Chondrocyte (in vitro differentiated cells): ENCODE measurements at places on chromosomes 7 and 10. TPM values are rescaled to one million over a fixed set of nuclear protein-coding genes. Genes with fewer than 3 reads are reported as not detected.
A peak's percentile ranks its signal among the peaks of the same experiment; 100 is the strongest.

DNA sequence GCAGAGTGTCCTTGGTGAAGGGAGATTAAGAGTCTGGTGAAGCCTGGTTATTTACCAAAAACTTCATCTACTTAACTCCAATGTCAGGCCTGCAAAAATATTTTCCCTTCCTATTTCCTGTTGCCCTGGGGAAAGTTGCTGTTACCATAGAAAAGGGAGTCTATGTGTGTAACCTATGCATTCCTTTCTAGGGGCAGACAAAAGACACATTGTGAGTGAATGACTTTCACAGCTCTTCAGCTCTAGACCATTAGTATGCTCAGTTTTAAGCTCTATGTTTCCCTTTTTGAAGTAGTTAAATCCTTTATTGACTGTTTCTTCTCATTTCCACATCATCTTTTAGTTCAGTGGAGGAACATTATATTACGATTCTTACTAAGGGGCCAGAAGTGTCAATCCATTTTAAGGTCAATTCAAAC lies 45.6 kb upstream of the SGCE start:
- H3K27ac ChIP-seq: peak overlapping the region; percentile 79
- no peaks in the 10 kb centered on the region for H3K36me3 ChIP-seq
- no peak for DNase-seq
- no peaks in the 10 kb centered on the region for H3K27me3 ChIP-seq

GRCh38 chr7:39951226-39952194 lies 1.5 kb downstream of the CDK13 start:
- no peaks in the 10 kb centered on the region for H3K27me3 ChIP-seq
- H3K4me3 ChIP-seq: peak overlapping the region; percentile 98
- peaks cover 47% of the 10 kb centered on the region for H3K4me1 ChIP-seq
- peak; percentile 92 for DNase-seq

- H3K4me1 ChIP-seq: no peaks in the 10 kb centered on the region
- no peak overlapping the region for H3K27ac ChIP-seq
- H3K27me3 ChIP-seq: peaks cover 9% of the 10 kb centered on the region
- H3K36me3 ChIP-seq: no peaks in the 10 kb centered on the region
- no peak overlapping the region for H3K4me3 ChIP-seq
Observed at GRCh38 chr10:78996792-78997129, 72.0 kb upstream of the ZMIZ1 start.

GRCh38 chr7:145774777-145775176 lies 341.8 kb upstream of the CNTNAP2 start:
- H3K36me3 ChIP-seq: no peaks in the 10 kb centered on the region
- no peaks in the 10 kb centered on the region for H3K27me3 ChIP-seq
- H3K4me1 ChIP-seq: peaks cover 3% of the 10 kb centered on the region
- no peak for DNase-seq
- H3K4me3 ChIP-seq: no peak overlapping the region

Gene ZNF488
- 0.10 to 1.1 TPM (median 0.17 TPM) in 3 replicates for total RNA-seq
